ENCODE measurements at places on chromosomes 11 and 22.

DNA sequence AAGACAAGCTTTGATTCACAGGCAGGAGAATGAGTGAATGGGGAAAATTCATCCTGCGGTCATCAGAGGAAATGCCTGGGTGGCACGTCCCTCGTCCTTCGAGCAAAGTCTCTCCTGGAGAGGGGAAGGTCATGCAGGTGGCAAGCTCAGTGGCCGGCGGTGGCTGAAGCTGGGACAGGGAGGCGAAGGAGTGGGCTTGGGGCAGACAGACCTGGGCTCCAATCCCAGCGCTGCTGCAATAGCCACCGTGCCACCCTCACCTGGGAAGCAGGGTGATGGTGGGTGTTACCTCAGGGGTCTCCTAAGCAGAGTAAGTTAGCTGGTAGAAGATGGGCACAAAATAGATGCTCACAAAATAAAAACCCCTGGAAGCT, 22.4 kb upstream of the CACNG2 start:
- no peak for DNase-seq

GRCh38 chr11:78190374-78190773, 1.7 kb downstream of the USP35 start:
- DNase-seq, result no peak

GRCh38 chr11:26914968-26915367, 78.9 kb upstream of the FIBIN start:
- no peak for DNase-seq

DNA sequence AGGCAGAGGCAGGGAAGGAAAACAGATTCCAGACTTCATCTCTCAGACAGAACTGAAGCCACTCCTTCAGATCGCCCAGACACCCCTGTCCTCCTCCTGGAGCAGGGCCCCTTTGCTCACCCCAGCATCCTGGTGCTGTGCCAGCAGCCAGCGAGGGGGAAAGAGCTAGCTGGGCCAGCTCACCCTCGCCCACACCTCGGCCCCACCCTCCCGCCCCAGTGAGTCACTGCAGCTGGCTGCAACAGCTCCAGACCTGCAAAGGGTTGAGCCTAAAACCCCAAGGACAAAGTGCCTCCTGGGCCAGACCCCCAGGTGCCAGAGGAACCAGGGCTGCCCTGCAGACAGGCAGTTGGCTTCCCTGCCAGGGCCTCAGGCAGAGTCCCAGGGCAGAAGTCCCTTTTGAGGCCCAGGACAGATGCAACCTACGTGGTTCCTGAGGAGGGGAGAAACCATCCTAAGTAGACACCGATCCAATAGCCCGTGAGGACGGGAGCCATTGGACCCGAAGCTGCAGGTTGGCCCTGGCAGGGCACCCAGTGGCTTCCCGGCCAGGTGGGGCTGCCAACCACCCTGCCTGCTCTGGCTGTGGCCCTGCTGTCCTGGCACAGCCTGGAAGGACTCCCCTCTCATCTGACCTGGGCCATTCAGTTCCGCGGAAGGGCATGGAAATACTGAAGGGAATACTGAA, 7.2 kb downstream of the AHNAK start:
- DNase-seq, result peak; percentile 70

- DNase-seq, result no peak
Measured at GRCh38 chr22:42283278-42284201, 13.1 kb upstream of the TCF20 start.

- no peak for DNase-seq
Measured at GRCh38 chr11:13140873-13141655, 131.9 kb downstream of the RASSF10 start.

- no peak for DNase-seq
Measured at GRCh38 chr11:123179586-123179985, 15.5 kb downstream of the CLMP start.

- DNase-seq, result no peak
Measured at GRCh38 chr11:85647078-85647477, 689 bp upstream of the TMEM126A start.

- no peak for DNase-seq
Measured at GRCh38 chr11:100557830-100558611, 129.1 kb upstream of the ARHGAP42 start.

Measured in retinal pigment epithelial cell (primary cell).